ENCODE measurements at places on chromosomes 13 and 19.

GRCh38 chr13:110307767-110308655 is 927 bp downstream of the COL4A2 start:
- DNase-seq: peak; percentile 49

DNA sequence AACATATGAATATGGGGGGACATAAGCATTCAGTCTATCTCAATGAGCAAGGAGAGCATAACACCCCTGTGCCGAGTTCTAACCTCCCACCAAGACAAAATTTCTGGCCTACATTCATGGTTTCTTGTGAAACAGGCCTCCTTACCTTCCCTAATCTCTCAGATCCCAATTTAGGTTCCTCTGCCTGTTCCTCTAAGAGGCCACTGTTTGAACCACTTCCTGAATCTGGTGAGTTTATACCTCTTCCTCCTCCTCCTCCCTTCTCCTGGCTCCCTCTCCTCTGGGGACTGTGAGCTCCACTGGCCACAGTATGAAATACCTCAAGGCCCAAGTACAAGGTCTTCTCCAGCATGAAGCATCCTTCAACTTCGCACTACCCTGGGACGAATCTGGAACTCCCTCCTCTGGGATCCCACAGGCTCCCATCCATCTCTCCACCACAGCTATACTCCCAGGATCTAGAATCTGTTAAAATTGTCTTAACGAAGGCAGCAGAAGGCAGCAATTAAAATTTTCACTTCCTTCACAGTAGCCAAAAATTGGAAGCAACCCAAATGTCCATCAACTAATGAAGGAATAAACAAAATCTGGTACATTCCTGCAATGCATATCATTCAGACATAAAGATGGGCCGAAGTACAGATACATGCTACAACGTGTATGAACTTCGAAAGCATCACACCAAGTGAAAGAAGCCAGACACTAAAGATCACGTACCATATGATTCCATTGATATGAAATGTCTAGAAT is 7.8 kb upstream of the SIGLECL1 start:
- no peak for DNase-seq

DNA sequence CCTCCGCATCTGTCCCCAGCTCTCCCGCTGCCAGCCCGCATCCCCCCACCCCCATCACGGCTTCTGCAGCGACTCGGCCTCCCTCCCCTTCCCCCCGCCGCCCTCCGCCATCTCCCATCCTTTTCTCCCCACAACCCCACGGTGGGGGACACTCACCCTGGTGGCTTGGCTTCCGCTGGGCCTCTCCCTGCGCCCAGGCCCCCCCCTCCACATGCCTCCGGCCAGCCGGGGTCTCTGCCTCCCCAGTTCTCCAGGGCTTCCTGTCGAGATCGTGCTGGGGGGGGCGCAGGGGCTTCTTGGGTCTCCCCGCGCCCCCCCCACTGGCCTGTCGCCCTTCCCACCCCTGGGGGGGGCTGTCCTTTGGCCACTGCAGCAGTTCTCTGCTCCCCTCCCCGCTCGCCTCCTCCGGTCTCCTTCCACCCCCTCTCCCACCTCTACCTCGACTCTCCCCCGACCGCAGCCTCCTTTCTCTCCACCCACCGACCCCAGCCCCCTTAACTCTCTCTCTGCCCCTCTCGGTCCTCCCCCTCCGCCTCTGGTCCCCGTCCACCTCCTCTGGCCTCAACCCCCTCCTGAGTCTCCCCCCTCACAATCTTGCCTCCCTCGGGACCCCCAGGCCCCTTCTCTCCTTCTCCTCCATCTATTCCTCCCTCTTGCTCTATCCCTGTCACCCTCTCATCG is 17.1 kb downstream of the LRRC4B start:
- no peak for DNase-seq

- no peak for DNase-seq
Observed at GRCh38 chr19:5632657-5633056, 9.8 kb downstream of the SAFB start.

DNA sequence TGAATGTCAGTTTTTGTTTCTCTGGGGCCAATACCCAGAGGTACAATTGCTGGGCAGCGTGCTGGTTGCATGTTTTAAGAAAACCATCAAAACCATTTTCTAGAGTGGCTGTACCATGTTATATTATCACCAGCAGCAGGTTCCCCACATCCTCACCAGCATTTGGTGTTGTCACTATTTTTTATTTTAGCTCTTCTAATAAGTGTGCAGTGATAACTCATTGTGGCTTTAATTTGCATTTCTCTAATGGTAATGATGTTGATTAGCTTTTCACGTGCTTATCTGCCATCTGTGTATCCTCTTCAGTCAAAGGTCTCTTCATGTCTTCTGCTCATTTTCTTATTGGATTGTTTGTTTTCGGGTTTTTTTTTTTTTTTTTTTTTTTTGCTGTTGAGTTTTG is 21.9 kb downstream of the PAK4 start:
- no peak for DNase-seq

GRCh38 chr19:8441725-8442544 is 2.8 kb upstream of the HNRNPM start:
- no peak for DNase-seq

- no peak for DNase-seq
Observed at GRCh38 chr19:746956-747355, 4.0 kb upstream of the MISP start.

GRCh38 chr19:45451131-45451849 is 16.5 kb upstream of the FOSB start:
- DNase-seq: peak; percentile 79

GRCh38 chr19:10219678-10220077 is 11.5 kb downstream of the S1PR2 start:
- DNase-seq: peak; percentile 62

All from activated CD8-positive, alpha-beta memory T cell treated with anti-CD3 and anti-CD28 coated beads for 24 hours (primary cell).